ENCODE measurements at places on chromosomes 4 and X.

GRCh38 chrX:129099207-129099606 lies 424.1 kb downstream of the SMARCA1 start:
- DNase-seq, result no peak

DNA sequence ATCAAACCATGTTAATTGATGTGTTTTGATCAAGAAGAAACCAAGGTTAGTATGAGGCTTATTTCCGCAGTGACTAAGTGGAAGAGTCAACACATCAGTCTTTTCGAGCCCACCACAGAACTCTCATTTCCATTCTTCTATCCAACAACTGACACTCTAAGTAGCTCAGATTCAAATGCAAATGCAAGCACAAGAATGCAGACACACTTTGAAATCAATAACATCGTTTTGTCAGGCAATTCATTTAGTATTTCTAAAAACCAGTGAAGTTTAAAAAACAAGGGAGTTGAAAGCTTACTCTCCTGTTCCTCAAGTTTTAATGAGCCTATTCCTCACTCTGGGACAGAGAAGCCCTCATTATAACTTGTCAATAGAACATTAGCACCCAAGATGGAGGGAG lies 433.1 kb downstream of the ZIC3 start:
- DNase-seq, result no peak

- DNase-seq, result no peak
Observed at GRCh38 chr4:168884251-168885124, 125.6 kb downstream of the CBR4 start.

DNA sequence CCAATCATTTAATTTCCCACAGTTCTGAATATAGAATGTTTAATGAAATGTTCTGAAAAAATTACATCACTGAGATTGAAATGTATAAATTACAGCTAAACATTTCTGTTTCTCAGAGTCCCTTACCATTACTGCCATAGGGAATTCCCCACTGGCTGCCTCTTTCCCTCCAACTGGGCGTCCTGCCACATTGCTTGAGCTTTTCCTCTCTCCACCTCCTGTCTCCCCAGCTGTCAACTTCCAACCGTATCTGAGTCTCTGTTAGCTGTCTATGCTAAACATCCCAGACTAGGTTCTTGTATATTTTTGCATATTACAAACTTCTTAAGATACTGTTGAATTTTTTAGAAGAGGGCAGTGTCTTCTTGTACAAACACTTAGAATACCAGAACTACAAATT lies 407.3 kb upstream of the SLIT2 start:
- DNase-seq, result no peak

GRCh38 chrX:1162119-1162916 lies 50.1 kb downstream of the CRLF2 start:
- no peak for DNase-seq

DNA sequence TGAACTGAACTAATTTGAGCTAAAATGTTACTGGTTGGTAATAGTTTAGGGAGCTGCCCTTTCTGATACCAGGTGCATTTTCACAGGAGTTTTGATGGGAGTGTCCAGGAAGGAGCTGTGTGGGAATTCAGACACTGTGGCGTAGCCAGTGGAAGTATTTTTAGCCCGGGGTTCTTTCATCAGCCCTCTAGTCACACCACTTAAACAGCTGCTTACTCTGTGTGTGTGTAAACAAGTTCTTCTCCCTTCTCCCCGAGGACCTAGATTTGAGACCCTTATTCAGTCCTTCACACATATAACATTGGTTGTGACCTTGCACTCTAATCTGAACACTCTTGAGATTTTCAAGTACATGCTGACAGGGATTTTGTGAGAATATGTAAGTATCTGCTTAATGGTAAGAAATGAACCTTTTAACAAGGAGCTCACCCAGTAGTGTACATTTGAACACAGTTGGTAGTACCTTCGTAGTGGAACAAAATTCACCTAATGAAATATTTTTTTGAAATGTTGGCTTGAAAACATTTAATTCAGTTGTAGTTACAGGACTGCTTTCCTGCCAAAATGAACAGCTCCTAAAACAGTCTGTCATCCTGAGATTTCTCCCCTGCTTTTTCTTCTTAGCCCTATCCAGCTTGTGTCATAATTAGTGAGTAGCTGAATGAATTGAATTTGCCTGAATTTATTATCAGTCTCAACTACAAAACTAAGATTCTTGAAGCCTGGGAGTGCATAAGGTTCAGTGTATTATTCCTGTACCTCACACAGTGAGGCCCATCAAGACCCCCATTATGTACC lies 61.8 kb downstream of the BMPR1B start:
- DNase-seq, result no peak

DNA sequence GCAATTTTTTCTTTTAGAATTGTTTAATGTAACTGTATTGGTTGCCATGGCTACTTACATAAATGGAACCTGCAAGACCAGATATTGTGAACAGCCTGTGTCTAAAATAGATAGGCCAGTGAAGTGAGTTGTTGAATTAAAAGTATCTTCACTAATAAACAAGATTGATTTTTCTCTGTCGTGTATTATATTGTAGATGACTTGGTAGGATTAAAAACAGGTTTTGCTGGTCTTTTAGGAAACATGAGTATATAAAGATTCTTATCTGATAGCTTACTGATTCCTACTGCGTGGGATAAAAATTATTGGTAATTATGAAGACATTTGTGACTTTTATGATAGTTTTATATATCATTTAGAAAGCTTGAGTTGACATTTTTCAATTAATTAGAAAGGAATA lies 162.1 kb downstream of the KDM6A start:
- no peak for DNase-seq

DNA sequence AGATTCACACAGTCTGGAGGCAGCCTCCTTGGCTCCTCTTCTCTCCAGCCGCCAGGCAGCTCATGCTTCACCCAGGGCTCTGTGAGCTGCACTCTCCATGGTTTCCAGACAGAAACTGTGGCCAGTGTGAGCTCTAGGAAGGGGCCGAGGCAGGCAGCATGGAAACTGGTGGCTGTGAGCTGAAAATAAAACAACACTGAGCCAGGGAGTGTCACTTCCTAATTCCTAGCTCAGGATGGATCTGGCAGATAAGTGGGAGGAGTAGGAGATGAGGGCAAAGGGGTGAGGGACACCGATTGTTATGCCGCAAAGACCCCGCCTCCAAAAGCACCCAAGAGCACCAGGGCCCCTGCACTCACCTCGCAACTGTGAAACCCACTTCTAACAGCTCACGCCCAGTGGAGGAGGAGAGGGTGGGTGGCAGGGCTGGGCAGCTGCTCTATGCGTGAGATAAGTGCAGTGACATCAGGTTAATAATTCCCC lies 69.8 kb downstream of the FHDC1 start:
- no peak for DNase-seq

DNA sequence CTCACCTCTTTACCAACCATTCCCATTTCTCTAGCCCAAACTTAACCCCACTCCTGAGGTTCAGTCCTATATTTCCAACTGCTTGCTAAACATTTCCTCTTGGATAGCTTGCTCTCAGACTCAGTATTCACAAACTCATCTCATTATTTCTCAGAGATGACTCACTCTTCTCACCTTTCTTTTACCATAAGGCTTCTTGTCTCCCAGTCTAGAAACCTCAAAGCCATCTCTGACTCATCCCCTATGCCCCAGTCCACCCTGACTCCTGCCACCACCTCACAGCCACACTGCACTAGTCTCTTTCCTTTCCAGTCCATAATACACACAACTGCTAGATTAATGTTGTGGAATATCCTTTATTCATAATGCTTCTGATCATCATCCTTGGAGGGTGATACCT lies 4.8 kb downstream of the FRMPD3 start:
- DNase-seq, result no peak

DNA sequence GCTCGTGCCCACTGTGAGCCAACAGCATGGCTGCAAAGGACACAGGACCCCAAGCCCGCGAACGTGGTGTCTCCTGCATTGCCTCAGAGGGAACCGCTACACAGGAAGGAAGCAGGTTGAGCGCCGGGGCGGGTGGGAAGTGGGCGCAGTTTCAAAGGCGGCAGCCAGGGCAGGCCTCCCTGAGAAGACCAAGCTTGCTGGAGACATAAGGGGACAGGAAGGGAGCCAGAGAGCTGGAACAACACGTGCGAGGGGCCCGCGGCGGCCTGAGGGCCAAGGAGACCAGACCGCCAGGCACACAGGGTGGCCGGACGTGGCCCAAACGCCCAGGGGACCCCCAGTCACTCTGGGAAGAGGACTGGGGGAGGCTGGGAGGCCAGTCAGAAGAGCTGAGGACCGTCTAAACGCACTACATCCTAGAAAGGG lies 32.0 kb downstream of the CTBP1 start:
- DNase-seq, result no peak

DNA sequence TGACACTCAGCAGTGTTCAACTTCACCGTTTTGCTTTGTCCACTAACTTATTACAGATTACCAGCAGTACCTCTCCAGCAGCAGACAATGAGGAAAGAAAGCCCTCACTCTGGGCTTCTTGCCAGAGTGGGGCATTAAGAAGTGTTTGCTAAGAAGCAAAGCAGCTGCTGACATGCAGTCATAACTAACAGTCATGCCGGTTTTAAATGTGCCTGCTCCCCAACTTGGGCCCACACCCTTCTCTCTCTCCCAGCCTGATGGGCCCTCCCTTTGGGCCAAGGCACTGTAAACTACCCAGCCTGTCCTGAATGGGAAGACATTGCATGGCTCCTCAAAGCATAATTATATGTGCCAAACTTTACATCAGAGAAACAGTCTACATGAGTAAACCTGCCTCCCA lies 54.6 kb upstream of the HHIP start:
- DNase-seq, result no peak

- no peak for DNase-seq
Observed at GRCh38 chrX:31550158-31550557, 478.3 kb upstream of the FTHL17 start.

DNA sequence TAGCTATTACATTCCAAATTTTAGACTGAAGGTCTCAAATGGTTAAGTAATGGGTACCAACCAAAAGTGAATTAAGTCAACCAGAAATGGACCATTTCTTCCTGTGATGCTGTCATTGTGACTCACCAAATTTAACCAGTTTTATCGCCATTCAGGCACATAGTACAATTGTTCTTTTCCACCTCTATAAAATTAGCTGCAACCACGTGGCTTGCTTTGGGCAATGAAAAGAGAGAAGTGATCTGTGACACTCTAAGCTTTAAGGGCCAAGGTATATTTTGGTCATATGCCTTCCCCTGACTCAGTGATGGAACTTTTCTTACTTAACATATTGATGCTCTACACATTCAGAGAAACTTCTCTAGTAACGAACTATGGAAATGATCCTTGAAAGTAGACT lies 20.3 kb upstream of the PHF8 start:
- no peak for DNase-seq
